NCI-H526 (cell line): ENCODE measurements at places on chromosomes 6 and 20.

DNA sequence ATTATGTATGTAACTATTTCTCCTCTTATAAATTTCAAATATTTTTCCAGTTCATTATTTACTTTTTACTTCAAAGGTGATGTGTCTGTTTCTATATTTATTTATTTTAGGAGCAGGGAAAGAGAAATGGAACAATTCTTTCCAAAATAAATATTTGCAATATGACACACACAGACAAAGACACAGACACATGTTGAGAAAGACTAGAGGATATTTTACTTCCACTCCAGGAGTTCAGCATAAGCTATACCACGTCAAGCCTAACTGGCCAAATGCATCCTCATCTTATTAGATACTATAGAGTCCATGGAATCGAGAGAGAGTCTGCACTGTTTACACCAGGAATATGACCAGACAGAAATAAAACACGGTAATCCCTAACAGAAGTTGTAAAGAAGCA is 13.3 kb downstream of the RALGAPA2 start:
- DNase-seq, result no peak

DNA sequence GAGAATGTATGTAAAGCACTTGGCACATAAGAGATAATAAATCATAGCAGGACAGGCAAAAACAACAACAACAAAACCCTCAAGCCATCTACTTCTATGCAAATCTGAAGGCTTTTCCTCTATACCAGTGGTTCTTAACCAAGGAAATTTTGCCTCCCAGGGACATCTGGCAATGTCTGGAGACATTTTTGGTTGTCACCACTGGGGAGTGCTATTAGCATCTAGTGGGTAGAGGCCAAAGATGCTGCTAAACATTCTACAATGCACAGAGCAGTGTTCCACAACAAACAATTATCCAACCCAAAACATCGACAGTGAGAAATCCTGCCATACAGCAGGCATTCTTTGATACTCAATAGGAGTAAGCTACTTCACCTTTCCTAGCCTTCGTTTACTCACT is 28.2 kb downstream of the NDRG3 start:
- peak; percentile 28 for DNase-seq

DNA sequence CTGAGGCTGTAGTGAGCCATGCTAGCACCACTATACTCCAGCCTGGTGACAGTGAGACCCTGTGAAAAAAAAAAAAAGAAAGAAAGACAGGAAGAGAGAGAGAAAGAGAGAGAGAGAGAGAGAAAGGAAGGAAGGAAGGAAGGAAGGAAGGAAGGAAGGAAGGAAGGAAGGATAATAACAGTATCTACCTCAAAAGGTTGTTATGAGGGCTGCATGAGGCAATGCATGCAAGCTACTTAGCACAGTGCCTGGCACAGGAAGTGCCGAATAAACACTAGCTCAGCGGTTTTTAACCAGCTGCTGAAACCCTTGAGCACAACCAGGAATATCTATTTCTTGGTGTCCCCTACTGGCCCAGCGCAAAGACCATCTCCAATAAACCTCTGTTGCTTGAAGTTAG is 62.3 kb upstream of the TBC1D7 start:
- no peak for DNase-seq

- DNase-seq, result no peak
Measured at GRCh38 chr6:100343316-100344077, 121.2 kb downstream of the SIM1 start.

DNA sequence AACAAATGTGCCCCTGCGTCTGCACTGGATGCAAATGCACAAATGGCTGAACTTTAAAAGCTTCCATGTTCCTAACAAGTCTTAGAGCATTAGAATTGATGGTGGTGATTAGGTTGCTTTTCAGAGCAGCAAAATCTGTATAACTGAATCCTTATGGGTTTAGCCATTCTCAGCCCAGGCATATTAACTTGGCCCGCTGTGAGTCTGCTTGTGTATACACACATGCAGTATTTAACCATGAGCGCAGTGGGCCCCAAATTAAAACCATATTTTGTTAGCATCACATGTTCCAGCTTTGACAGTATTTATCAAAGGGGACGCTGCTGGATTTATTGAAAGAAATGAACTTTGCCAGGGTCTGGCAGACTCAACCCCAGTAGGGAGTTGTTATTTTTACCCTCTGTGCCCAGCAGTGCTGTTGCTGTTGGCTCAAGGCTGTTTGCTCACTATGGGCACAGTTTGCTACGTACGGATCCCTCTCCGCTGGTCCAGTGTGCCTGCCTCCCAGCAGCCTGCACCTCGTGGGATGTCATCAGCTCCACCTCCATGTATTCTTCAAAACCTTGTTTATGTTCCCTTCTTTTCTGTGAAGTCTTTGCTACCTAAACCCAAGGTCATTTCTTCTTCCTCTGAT is 144.7 kb downstream of the QRSL1 start:
- peak; percentile 55 for DNase-seq

- no peak for DNase-seq
Measured at GRCh38 chr6:123967905-123968304, 164.2 kb downstream of the NKAIN2 start.

GRCh38 chr20:64083804-64084684 is at the start of gene LKAAEAR1:
Gene LKAAEAR1, minus strand, starts transcription at chr20:64084398. Its CDS starts 179 bp downstream, at chr20:64084219.
- DNase-seq, result no peak

- no peak for DNase-seq
Measured at GRCh38 chr6:146153040-146153758, 124.3 kb downstream of the GRM1 start.

GRCh38 chr20:3354247-3354646 is 53.2 kb downstream of the DNAAF9 start:
- DNase-seq, result no peak

GRCh38 chr6:32291543-32291942 is 67.7 kb upstream of the NOTCH4 start:
- DNase-seq, result no peak

- no peak for DNase-seq
Measured at GRCh38 chr6:7104752-7105151, 3.0 kb upstream of the RREB1 start.

DNA sequence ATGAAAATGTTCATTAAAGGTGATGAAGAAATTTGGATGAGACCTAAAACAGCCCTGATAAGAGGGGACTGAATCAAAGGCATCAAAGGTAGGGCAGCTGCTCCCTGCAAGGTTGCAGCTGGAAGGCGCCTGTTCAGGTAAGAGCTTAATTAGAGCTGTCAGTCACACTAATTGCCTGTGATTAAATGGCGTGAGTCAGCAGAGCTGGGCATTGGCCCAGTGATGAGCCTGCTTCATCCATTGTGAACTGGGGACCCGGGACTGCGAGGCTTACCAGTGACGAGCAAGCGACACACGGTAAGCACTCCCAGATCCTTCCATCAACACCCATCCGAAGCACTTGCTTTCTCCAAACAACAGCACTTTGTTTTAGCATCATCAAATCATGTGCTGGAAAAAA is 621.5 kb upstream of the CDH4 start:
- no peak for DNase-seq

- DNase-seq, result no peak
Measured at GRCh38 chr20:31681769-31682168, 40.9 kb downstream of the BCL2L1 start.

GRCh38 chr6:11804701-11805100 is 26.1 kb upstream of the ADTRP start:
- no peak for DNase-seq

DNA sequence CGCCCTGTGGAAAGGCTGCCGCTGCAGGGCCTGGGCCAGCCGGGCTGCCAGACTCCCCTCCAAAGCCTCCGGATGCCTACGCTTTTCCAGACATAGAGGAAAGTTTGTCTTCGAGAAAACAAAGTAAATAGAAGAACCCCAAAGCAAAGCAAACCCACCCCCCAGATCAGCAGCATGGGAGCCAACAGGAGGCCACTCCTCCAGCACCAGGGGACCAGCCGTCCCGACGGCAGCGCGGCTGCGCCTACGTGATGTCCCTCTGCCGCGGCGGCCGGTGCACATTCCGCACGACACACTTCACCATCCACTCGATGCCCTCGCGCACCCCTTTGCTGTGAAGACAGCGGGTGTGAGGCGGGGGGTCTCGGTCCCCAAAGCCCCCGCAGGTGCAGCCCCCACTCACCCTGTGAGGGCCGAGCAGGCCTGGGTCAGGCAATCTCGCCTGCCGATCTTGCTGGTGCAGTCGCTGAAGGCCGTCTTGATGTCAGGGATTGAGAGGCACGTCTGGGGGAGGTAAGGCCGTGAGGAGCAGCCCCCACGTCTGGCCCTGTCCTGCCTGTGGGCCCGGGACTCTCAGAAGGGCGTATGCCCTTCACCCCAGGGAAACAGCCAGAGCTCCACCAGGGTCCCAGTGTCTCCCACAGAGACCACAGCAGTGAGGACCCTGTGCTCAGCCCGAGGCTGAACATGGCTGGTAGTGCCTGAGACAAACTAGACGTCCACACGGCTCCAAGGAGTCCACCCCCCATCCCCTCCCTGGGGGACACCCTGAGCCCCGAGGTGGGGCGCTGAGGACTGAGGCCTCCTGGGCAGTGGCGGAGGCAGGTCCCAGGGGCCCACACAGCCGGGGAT is 4.0 kb downstream of the TNFRSF6B start:
- DNase-seq, result no peak

GRCh38 chr20:58091810-58092209 is 136.6 kb downstream of the ANKRD60 start:
- no peak for DNase-seq

DNA sequence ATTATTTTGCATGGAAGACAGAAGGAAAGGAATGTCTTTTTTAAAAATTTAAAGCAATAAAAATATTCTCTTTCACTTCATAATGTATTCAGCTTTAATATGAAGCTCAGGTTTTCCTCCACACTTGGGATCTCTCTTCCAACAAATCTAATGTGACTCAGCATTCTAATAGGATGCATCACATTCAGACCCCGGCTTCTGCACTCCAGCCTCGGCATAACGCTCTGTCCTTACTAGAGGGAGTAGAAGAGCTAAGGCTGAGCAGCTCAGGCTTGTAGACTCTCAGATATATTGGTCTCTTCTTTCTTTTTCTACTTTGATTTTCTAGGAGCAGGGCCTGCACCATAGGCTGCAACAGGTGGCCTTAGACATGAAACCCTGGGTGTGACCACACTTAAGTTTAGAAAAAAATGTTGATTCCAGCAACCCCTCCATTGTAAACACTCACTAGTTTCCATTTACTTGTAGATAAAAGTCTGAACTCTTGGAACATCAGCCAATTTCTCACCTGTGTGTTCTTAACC is 161.7 kb downstream of the PAK5 start:
- DNase-seq, result no peak

- DNase-seq, result peak; percentile 88
Measured at GRCh38 chr6:168530653-168531071, 89.7 kb downstream of the SMOC2 start.

DNA sequence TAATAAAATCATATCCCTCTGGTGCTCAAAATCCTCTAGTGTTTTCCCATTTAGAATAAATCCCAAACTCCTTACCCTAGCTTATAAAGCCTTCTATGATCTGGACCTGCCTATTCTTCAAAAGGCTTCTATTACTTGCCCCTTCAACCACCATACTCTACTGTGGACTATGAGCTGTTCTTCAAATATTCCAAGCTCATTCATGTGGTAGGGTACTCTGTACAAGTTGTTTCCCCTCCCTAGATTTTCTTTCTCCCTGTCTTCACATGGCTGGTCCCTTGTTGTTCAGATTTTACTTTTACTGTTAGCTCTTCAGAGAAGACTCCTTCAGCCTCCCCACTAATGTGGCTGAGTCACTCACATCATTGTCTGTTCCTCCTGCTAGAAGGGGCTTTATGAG is 193.2 kb downstream of the OGFRL1 start:
- DNase-seq, result no peak

DNA sequence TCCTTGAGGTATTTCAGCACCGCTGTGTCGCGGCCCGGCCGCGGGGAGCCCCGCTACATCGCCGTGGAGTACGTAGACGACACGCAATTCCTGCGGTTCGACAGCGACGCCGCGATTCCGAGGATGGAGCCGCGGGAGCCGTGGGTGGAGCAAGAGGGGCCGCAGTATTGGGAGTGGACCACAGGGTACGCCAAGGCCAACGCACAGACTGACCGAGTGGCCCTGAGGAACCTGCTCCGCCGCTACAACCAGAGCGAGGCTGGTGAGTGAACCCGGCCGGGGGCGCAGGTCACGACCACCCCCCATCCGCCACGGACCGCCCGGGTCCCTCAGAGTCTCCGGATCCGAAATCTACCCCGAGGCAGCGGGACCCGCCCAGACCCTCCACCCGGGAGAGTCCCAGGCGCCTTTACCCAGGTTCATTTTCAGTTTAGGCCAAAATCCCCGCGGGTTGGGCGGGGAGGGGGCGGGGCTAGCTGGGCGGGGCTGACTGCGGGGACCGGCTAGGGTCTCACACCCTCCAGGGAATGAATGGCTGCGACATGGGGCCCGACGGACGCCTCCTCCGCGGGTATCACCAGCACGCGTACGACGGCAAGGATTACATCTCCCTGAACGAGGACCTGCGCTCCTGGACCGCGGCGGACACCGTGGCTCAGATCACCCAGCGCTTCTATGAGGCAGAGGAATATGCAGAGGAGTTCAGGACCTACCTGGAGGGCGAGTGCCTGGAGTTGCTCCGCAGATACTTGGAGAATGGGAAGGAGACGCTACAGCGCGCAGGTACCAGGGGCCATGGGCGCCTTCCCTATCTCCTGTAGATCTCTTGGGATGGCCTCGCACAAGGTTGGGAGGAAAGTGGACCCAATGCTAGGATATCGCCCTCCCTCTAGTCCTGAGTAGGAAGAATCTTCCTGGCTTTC is 693 bp downstream of the HLA-F start:
- DNase-seq, result no peak

- no peak for DNase-seq
Measured at GRCh38 chr20:18705910-18706309, 107.7 kb upstream of the SCP2D1 start.

DNA sequence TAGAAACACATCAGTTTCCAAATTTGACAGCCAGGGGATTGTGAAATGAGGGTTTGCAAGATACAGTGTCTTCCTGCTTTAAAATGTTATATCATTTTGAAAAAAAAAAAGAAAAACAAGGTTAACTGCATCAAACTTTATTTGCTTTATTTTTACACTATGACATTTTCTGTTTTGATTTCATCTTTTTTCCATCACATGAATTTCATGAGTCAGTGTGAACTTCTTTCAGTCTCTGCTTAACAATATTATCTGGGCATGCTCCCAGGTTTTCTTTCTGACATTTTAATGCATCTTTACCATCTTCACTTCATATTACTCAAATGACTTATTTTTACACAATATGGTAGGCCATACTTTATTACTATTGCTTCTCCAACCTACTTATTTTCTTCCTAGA is 1.9 kb downstream of the NCOA7 start:
- DNase-seq, result no peak

- no peak for DNase-seq
Measured at GRCh38 chr6:3444276-3445088, 12.4 kb downstream of the SLC22A23 start.

DNA sequence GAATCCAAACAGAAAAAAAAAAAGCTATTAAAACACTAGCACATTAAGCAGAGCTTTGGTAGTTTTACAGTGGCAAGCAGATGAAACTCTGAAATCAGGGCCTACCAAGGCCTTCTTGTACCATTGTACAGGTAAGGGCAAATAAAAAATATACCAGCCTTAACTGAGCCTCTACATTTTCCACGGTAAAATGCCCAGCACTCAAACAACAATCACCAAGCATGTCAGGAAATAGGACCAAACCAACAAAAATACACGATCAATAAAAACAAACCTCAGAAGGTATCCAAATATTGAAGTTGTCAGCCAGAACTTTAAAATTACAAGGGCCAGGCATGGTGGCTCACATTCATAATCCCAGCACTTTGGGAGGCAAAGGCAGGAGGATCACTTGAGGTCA is 18.3 kb downstream of the TRERF1 start:
- no peak for DNase-seq

GRCh38 chr6:26278536-26278935 is 86.5 kb upstream of the BTN3A2 start:
- no peak for DNase-seq

- no peak for DNase-seq
Measured at GRCh38 chr20:41411391-41411847, 44.8 kb upstream of the EMILIN3 start.
